Activated CD8-positive, alpha-beta T cell treated with anti-CD3 and anti-CD28 coated beads for 36 hours (primary cell): ENCODE measurements at places on chromosomes 5 and 9. TPM values are rescaled to one million over a fixed set of nuclear protein-coding genes. Genes with fewer than 3 reads are reported as not detected.

DNA sequence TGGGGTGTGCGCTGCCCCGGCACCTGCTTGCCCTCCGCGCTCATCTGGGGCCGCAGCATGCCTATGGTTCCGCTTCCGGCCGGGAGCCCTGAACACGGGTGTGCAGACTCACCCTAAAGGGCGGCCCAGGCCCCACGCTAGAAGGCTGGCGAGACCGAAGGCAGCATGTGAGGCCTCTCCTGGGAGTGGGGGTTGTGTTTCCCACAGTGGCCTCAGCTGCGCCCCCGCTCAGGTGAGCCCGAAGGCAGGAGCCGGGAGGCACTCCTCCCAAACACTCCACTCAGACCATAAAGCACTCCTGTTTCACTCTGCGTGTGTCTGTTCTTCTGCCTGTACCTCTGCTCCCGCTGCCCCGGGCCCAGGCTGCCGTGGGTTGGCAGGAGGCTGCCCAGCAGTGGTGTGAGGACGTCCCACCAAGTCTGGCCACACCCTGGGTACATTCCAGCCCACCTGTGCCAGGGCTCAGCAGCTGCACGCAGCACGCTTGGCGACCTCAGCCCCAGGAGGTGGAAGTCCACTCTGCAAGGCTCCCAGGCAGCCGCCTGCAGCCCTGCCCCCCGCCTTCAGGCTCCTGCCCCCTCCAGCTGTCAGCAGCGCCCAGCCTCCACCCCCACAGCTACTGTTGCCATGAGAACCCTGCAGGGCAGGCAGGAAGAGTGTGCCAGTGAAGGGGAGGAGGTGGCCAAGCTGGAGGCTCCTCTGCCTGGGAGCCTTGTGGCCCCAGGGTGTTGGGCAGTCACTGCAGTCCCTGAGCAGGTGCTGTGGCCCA lies 1.2 kb upstream of the AJM1 start:
- no peak overlapping the region for H3K4me3 ChIP-seq
- peaks cover 3% of the 10 kb centered on the region for H3K27me3 ChIP-seq
- H3K27ac ChIP-seq = no peak overlapping the region
- H3K36me3 ChIP-seq = peaks cover 2% of the 10 kb centered on the region

The COL15A1 gene
- 0.07 TPM for total RNA-seq

The SLC22A4 gene
- 0.88 TPM for total RNA-seq

DNA sequence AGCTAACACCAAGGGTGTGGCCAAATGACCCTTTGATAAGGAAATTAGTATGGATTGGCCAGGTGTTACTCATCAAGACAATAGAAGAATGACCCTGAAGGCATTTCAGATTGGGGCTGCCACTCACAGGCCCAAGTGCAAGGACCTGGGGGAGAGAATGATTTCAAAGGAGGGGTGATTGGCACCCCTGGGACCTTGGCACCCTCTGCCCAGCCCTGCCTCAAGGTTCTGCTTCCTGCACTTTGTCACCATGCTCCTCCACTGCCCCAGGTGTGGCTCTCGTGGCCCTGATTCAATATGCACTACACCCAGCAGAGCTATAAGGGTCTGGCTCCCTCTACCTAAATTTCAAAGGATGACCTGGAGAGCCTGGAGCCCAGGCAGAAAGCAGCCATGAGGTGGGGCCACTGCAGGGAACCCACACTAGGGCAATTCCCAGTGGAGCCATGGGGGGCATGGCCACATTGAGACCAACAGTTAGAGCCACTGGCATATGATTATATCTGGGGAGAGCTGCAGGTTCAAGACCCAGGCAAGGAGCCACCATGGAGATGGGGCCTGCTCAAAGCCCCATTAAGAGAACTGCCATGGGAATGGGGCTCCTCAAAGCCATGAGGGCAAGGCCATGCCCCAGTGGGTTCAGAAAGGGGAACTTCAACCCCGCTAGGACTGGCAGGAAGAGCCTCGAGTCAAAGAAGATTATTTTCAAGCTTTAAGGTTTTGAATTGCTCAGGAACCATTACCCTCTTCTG lies 93.0 kb downstream of the CEMIP2 start:
- peaks cover 3% of the 10 kb centered on the region for H3K36me3 ChIP-seq
- no peaks in the 10 kb centered on the region for H3K27me3 ChIP-seq
- no peak for DNase-seq
- H3K27ac ChIP-seq = no peak overlapping the region
- H3K4me3 ChIP-seq = no peak overlapping the region

DNA sequence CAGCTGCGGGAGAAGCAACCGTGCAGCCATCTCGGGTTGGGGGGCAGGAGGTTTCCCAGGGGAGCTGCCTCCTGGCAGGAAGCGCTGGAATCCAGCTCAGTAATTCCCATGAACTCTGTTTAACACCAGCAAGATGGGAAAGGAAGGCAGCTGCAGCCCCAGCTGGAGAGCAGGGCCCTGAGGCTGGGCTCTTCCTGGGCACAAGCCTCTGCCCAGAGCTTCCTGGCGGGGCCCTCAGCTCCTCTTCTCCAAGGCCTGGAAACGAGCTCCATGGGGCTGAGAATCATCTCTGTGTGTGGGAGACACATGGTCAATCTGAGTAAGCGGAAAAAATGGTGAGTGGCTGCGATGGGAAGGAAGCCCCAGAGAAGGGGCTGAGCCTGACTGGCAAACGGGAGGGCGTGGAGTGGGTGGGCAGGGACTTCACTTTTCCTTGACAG lies 6.3 kb downstream of the MRPL36 start:
- peak overlapping the region; percentile 64 for H3K4me3 ChIP-seq
- H3K27me3 ChIP-seq = no peaks in the 10 kb centered on the region
- H3K27ac ChIP-seq = peak overlapping the region; percentile 93
- peaks cover 19% of the 10 kb centered on the region for H3K36me3 ChIP-seq

The LOX gene
- total RNA-seq = not detected

DNA sequence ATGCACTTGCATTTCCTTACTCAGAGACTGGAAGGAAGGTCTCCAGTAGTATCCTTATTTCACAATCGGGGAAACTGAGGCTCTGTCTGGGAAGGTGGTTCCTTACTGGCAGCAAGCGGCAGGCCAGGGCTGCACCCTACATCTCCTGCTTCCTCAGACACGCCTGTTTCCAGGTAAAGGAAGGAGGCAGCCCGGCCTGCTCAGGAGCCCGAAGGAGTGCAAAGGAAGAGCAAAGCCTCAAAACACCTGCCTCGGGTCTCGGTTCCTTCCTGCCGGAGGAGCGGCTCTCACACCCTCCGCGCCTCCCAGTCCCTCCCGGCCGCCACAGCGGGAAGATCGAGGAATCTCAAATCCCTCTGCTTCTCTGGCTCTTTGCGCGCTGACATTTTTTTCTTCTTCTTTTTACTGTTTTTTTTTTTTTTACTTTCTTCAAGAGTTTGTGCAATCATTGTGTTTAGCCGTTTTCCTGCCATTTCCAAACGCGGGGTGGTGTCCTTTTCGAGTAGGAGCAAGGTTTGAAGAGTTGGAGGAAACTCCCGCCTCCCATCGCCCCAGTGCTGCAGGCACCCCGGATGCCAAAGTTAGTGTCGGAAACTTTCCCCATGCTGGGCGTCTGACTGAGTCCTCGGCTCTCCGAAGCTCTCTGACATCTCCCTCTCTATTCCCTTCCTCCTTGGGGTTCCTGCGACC lies 1.0 kb downstream of the GGTA1 start:
- peaks cover 4% of the 10 kb centered on the region for H3K36me3 ChIP-seq
- H3K4me1 ChIP-seq = peaks cover 18% of the 10 kb centered on the region
- H3K27ac ChIP-seq = no peak overlapping the region
- peaks cover 58% of the 10 kb centered on the region for H3K27me3 ChIP-seq

GRCh38 chr5:65823204-65823603 lies 101.2 kb downstream of the NLN start:
- H3K4me3 ChIP-seq = no peak overlapping the region
- DNase-seq = no peak
- peaks cover 36% of the 10 kb centered on the region for H3K4me1 ChIP-seq
- no peaks in the 10 kb centered on the region for H3K27me3 ChIP-seq
- H3K27ac ChIP-seq = no peak overlapping the region

- peak overlapping the region; percentile 99 for H3K27ac ChIP-seq
- peaks cover 94% of the 10 kb centered on the region for H3K36me3 ChIP-seq
- no peaks in the 10 kb centered on the region for H3K27me3 ChIP-seq
- H3K4me3 ChIP-seq = peak overlapping the region; percentile 86
These were observed 42.0 kb downstream of the SFXN1 start for GRCh38 chr5:175520321-175520720.

The AJM1 gene
- total RNA-seq = 5.8 TPM

- no peak overlapping the region for H3K27ac ChIP-seq
- no peaks in the 10 kb centered on the region for H3K36me3 ChIP-seq
- H3K4me3 ChIP-seq = no peak overlapping the region
These were observed 54.6 kb upstream of the PHYKPL start for GRCh38 chr5:178287091-178287790.

The ARL10 gene
- 15.6 TPM for total RNA-seq

The HEMGN gene
- 1.2 TPM for total RNA-seq

- no peaks in the 10 kb centered on the region for H3K4me1 ChIP-seq
- no peak overlapping the region for H3K27ac ChIP-seq
- peaks cover 2% of the 10 kb centered on the region for H3K36me3 ChIP-seq
- DNase-seq = no peak
- no peak overlapping the region for H3K4me3 ChIP-seq
- no peaks in the 10 kb centered on the region for H3K27me3 ChIP-seq
These were observed 230.6 kb downstream of the GNA14 start for GRCh38 chr9:77417566-77417965.

- no peak overlapping the region for H3K27ac ChIP-seq
- no peak for DNase-seq
- H3K27me3 ChIP-seq = no peaks in the 10 kb centered on the region
- H3K4me1 ChIP-seq = peaks cover 14% of the 10 kb centered on the region
These were observed 265.2 kb upstream of the MSX2 start for GRCh38 chr5:174459071-174459702.

The PCDHA9 gene
- total RNA-seq = not detected

GRCh38 chr5:111782216-111782615 lies 25.2 kb upstream of the NREP start:
- H3K27ac ChIP-seq = no peak overlapping the region
- no peaks in the 10 kb centered on the region for H3K36me3 ChIP-seq
- no peak overlapping the region for H3K4me3 ChIP-seq
- no peaks in the 10 kb centered on the region for H3K4me1 ChIP-seq

DNA sequence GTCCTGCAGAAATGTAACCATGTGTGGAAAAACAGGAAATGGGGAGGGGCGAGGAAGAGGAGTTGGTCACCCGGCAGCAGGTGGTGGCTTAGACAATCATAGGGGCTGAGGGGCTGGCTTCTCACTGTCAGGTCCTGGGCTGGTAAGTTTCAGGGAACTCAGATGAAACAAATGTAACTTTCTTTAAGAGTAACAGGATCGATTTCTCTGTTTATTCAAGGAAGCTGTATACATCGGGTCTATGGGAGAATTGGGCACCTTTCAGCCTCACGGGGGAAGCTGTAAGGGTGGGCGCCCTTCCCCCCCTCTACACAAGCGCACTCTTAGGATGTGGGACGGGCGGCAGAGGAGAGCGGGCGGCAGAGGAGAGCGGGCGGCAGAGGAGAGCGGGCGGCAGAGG lies 104.3 kb upstream of the SIMC1 start:
- DNase-seq = no peak
- H3K4me3 ChIP-seq = peak overlapping the region; percentile 44
- H3K4me1 ChIP-seq = peaks cover 18% of the 10 kb centered on the region

- H3K4me3 ChIP-seq = no peak overlapping the region
- DNase-seq = peak; percentile 76
- no peaks in the 10 kb centered on the region for H3K27me3 ChIP-seq
- peaks cover 34% of the 10 kb centered on the region for H3K4me1 ChIP-seq
- peak overlapping the region; percentile 74 for H3K27ac ChIP-seq
These were observed 32.1 kb downstream of the NAIF1 start for GRCh38 chr9:128034821-128035652.

DNA sequence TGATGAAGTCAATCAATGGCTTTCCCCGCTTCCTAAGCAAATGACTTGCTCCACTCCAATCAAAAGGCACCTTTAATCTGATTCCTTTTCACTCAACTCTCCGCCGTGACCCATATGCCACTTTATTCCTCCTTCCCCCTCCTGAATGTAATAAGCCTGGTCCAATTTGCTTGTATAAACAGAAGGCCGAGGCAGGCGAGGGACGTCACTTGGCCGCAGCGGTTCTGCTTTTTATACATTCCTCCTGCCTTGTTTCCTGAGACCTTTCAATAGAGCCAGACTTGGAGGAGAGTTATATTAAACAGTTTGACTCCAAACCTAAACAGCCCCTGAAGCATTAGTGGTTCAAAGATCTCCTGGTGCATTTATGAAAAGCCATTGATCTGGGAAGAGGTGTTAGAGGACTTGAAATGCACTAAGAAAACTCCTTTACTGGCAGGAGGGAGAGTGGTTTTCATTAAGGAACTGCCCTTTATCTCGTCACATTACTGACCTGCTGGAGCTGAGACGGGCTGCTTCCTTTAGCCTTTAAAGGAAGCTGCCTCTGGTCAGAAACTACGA lies 273.4 kb downstream of the SLIT3 start:
- H3K36me3 ChIP-seq = no peaks in the 10 kb centered on the region
- no peaks in the 10 kb centered on the region for H3K4me1 ChIP-seq
- no peak overlapping the region for H3K4me3 ChIP-seq
- H3K27ac ChIP-seq = no peak overlapping the region
- no peak for DNase-seq

GRCh38 chr9:119398350-119398749 lies 29.1 kb upstream of the BRINP1 start:
- no peak overlapping the region for H3K4me3 ChIP-seq
- no peak for DNase-seq
- no peaks in the 10 kb centered on the region for H3K36me3 ChIP-seq
- no peaks in the 10 kb centered on the region for H3K4me1 ChIP-seq
- no peaks in the 10 kb centered on the region for H3K27me3 ChIP-seq
- H3K27ac ChIP-seq = no peak overlapping the region

DNA sequence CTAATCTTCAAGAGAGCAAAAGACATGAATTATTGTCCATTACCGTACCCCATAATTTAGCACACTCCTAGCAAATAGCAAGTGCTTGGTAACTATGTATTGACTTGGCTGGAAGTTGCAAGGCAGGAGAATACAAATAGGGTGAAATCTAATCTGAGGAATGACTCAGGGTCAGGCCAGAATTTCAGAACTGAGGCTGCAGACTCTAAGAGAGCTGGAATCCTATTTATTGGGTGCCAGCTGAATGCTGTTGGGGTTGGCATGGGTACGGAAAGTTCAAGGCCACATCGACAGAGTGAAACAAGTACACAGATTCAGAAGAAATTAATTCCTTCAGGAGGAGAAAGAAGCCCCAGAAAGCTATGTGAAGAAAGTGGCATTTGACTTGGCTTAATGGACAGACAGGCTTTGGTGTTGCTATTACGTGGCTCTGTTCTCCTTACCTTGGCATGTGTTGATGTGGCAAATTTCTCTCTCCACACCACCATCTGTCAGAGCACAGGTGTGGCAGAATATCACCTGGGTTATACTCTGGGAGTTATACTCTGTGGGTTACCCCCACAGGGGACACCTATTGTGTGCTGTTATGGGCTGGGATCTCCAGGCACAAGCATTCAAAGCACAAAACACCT lies 20.9 kb upstream of the ASTN2 start:
- no peaks in the 10 kb centered on the region for H3K27me3 ChIP-seq
- no peaks in the 10 kb centered on the region for H3K36me3 ChIP-seq
- no peaks in the 10 kb centered on the region for H3K4me1 ChIP-seq
- DNase-seq = no peak

GRCh38 chr5:118554981-118555380 lies 433.4 kb downstream of the DTWD2 start:
- no peaks in the 10 kb centered on the region for H3K27me3 ChIP-seq
- H3K27ac ChIP-seq = no peak overlapping the region
- no peaks in the 10 kb centered on the region for H3K4me1 ChIP-seq
- no peak for DNase-seq

The PCAT7 gene
- not detected for total RNA-seq

The PCDHB1 gene
- total RNA-seq = not detected
